Left colon (tissue), 2 donors: ENCODE measurements at places on chromosomes 3 and 15.

DNA sequence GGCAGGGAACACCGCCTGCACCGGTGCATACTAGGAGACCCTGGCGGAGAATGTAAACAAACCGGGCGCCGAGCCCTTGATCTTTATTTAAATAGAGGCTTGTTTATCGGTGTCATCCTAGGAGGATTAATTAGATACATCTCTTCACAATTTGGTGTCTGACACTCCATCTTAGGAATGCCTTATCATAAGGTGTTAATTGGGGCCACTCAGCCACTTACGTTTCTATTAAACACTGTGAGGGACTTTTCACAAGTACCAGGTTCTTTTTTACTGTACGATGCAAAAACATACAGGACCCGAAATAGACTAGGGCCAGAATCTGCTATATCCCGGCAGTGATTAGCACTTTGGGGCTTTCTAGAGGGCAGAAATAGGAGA is 8.0 kb downstream of the EOMES start:
- DNase-seq, result peak; percentile 16

- DNase-seq, result no peak
Measured at GRCh38 chr3:182914341-182914740, 66.0 kb downstream of the DCUN1D1 start.

DNA sequence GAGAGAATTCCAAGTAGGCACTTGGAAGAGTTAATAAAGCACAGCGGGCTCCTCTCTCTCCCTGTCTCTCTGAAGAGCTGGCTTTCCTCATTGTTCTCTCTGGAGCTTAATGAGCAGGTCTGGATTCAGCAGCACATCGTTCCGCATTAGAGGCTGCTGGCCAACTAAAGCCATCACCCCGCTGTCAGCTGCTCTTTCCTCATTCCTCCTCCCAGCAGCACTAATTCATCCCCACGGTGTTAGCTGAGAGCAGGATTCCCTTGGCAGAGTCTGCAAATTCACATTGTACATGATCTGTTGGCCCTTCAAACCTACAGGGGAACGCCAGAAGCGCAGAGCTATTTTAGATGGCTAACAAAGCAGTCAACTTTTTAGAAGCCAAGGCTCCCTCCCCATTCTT is 44.2 kb downstream of the SGO1 start:
- peak; percentile 63 for DNase-seq

DNA sequence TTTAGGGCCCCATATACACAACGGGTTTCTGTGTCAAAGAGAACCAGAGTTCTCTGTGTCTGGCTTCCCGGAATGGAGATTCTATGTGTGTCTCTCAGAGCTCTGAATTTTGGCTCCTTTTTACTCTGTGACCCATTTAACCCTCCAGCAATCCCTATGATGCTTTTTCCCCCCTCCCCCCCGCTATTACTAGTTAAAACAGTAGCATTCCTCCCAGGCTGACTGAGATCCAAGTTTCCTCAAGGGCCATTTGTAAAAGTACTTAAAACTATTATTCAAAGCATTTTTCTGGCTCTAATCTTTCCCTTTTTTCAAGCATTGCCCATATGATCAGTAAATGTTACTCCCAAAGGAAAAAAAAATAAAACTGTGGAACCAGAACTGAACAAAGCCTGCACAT is 6.6 kb upstream of the STAC start:
- DNase-seq, result no peak

DNA sequence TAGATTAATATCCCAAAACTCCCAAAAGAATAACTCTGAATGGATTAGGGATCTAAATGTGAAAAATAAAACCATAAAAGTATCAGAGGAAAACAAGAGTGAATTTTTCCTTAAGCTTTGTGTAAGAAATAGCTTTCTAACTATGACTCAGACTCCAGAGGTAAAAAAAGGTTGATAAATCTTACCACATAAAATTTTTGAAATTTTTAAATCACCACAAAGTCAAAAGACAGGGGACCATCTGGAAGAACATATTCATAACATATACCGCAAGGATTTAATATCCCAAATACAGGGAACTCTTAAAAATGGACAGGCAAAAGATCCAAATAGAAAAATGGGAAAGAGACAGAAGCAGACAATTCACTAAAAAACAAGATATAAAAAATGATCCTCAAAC is 145.0 kb downstream of the ARNT2 start:
- no peak for DNase-seq

DNA sequence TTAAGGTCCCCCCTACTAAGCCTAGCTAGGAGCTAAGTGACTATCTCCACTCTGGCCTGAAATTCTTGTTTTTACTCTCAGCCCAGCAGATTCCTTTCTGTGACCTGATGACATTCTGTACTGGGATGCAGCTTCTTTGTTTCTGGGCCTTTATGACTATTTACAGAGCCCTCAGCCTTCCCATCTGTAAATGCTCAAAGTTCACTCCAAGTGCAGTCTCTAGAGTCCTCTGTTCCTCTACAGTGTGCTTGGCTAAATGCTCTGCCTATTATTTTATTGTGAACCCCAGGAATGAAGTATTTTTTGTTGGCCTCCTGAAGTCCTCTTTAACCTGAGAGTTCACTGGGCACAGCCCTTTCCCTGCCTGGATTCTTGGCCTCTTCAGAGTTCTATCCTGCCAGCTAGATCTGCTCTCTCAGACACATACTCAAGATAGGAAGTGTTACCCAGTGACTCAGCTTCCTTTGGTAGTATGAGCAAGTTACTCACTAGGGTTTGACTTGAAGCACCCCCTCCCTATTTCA is 278.1 kb upstream of the P2RY1 start:
- DNase-seq, result no peak

DNA sequence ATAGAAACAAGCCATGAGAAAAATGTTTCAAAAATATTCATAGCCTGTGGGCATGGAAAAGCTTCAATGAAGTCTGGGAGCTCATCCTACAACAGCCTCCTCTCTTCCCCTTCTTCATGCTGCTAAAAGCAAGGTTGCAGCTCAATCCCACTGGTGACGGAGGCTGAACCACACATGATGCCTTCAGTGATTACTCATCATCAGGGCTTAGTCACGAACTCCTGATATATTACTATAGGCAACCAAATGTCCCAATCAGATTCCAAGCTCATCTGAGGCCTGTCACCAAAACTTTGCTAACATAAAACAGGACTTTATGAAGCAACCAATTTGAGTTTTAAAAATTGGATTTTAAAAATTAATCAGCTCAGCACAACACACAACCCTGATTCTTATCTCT is 24.0 kb upstream of the SLC24A5 start:
- DNase-seq, result no peak

GRCh38 chr3:70531063-70531657 is 218.7 kb upstream of the MDFIC2 start:
- DNase-seq, result no peak

DNA sequence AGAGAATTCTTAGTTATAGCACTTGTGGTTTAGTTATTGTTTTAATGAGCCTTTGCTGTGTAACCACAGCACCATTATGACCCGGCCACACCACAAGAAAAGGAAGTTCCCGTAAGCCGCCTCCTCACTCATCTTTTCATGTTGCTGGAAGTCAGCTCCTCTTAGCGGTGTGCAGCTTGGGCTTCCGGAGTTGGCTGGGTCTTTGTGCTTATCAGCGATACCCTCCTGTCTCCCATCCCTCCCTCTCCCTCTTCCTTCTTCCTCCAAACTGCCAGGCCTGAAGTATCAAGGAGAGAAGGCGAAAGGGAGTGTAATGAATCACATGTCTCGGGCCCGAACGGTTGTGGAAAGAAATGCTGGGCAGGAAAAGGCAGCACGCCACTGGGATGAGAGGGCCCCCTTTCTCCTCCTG is 353.5 kb downstream of the MCTP2 start:
- no peak for DNase-seq

- DNase-seq, result no peak
Measured at GRCh38 chr3:36493051-36493450, 112.7 kb downstream of the STAC start.

GRCh38 chr15:83435202-83435601 is 11.9 kb upstream of the SH3GL3 start:
- DNase-seq, result no peak

DNA sequence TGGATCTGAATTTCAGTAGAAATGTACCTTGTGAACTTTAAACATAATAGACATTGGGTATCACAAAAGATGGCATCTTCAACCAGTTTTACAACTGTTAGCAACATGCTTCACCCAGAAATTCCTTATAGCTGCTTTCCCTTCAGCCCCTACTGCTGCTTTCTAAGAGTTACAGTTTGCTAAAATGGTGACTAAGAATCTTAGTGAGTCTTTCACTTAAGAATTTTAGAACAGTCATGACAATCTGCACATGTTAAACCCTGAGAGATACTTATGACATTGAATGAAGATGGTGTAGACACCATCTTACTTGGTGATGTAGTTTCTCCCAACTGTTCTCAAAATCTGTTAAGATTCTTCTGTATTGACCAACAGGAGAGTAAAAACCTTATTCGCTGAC is 129.7 kb upstream of the UBE2E1 start:
- no peak for DNase-seq

DNA sequence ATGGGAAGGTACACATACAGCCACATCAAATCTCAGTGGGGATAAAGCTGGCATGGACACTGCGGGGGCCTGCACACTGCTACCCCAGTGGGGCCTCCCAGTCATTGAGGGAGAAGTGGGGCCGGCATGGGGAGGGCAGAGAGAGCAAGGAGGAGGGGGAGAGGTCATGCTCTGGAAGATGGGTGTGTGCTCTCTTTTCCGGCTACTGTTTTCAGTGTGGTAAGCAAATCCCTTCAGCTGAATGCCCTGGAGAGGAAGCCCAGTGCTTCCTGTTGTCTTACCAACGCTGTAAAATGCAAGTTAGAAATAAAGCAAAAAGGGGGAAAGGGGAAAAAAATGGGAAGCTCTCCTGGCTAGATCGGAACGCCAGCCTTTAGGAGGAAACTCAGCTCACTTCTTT is 30.8 kb downstream of the NRROS start:
- DNase-seq, result no peak

DNA sequence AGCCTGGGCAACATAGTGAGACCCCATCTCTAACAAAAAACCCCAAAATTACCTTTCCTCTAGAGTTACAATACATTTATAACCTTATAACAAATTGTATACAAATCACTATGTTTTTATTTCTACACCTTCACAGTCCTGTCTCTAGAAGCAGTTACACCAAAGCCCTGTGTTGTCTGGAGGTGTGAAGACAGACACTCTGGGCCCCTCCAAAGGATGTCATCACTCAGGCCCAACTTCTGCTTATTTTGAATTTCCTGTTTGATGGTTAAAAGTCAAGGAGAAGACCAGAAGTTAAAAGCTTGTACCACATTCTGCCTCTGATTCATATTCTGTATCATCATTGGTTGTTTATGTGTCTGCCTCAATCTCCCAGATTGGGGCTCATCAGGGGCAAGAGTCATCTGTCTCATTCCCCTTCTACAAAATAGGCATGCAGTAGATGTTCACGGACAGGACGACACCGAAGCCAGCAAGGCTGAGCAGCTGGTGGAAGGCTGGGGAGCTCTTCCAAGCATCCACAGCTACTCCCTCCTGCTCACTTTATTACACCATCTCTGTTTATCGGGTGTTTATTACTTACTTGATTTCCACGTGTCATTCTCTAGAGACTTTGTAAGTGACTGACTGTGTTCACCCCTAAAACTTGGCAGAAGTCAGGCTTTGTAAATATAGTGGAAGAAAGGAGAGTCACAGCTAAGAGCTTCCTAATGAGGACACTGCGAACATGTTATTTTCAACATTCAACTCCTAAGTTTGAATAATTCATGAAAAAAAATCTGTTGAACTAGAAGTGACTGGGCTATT is 136.8 kb upstream of the ANKRD28 start:
- no peak for DNase-seq

- peak; percentile 12 for DNase-seq
Measured at GRCh38 chr3:36843065-36844051, 79.0 kb upstream of the DCLK3 start.

DNA sequence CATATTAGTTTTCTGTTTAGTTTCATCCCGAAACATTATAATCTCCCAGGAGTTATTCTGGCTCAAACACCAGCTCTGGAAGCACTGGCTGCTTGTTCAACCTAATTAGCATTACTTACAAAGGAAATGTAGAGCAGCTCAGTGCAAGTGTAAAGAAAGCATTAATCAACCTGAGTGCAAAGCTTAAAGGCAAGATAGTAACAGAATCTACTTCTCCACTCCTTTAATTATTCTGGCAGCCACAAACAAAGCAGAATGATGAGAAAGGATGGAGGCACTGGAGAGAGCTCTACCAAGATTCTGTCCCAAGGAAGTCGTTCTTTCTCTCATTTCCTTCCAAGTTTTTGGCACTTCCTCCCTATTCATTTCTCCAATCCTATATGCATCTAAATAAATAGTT is 1384.0 kb downstream of the ZPLD1 start:
- DNase-seq, result no peak

DNA sequence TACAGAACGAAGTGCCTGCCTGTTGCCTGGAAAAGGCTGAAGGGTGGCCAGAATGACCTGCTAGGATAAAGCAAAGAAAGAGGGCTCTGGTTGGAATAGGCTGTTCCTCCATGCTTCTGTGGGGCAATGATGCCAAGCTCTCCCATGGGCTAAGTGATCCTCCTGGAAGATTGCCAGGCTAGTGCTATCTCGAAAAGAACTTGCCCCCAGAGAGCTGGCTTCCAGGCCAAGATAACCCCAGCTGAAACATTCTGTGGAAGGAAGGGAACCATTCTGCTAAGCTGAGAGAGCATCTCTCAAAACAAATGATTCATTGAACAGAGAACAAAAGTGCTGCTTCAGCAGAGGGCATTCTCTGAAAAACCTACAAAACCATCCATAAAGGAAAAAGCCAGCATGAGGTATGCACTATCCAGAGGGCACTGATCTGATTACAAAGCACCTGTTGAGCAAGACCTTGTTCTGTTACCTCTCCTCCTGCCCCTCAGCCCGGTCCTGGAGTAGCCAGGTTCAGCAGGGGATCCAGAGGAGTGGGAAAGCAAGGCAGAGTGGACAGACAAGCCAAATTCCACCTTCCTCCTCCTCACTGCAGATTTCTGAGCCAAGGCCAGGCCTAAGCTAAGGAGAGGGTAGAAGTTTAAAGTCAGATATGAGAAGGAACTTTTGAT is 31.9 kb upstream of the SPRED1 start:
- DNase-seq, result no peak

DNA sequence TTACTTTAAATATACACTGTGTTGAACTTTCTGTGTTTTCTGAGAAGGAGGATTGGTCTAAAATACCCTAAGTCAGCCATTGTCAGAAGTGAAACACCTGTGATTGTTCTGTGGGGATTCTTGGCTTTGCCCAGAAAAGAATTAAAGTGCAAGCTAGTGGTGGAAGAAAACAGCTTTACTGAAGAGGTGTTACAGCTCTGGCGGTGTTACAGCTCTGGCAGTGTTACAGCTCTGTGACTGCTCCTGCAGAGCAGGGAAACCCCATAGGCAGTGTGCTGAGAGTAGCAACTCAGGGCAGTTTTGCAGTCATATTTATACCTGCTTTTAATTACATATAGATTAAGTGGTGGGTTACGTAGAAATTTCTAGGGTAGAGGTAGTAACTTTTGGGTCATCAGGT is 66.6 kb downstream of the C3orf20 start:
- no peak for DNase-seq

- no peak for DNase-seq
Measured at GRCh38 chr3:109339714-109340648, 2.6 kb upstream of the DPPA4 start.

DNA sequence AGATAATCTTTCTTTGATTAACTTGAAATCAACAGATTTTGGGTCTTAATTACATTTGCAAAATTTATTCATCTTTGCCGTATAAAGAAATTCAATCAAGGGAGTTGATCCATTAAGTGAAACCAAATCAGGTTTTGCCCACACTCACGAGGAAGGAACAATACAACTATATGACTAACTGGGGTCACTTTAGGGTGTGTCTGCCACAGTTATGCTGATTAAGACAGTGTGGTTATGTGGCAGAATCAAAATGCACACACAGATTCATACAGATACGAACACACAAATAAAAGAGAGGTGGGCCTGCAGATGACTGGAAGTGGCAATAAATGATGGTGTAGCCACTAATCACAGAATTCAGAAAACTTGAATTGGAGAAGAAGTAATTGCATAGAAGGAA is 543.5 kb downstream of the GABRG3 start:
- no peak for DNase-seq
